ENCODE measurements at places on chromosomes 16 and 17.

DNA sequence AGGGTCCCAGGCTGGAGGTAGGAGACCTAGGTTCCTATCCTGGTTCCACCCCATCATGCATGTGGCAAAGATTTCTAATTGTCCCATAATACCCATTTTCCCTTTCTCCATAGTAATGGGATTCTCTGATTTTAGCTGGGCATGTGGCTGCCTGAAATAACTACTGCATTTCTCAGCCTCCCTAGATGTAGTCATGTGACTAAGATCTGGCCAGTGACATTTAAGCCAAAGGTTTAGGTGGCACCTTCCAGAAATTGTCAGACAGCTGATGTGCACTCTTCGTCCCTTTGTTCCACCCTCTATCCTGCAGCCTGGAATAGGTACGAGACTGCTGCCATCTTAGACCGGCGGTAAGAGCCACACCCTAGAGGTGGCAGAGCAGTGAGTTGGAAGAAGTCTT lies 8.2 kb downstream of the NXPH3 start:
- DNase-seq = no peak

DNA sequence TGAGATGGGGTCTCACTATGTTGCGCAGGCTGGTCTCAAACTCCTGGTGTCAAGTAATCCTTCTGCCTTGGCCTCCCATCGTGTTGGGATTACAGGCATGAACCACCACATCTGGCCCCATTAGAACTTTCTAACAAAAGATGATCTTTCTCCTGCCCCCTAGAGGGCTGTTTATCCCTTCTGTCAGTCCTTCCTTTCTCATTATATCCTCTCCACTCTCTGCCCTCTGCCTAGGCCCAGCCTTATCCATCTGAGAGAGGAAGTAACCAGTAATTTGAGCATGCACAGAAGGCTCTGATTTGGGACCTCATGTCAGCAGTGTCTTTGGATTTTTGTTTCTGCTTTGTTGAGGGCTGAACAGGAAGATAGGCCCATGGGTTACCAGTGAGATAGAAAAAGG lies 4.4 kb upstream of the DHX40 start:
- DNase-seq = peak; percentile 17

DNA sequence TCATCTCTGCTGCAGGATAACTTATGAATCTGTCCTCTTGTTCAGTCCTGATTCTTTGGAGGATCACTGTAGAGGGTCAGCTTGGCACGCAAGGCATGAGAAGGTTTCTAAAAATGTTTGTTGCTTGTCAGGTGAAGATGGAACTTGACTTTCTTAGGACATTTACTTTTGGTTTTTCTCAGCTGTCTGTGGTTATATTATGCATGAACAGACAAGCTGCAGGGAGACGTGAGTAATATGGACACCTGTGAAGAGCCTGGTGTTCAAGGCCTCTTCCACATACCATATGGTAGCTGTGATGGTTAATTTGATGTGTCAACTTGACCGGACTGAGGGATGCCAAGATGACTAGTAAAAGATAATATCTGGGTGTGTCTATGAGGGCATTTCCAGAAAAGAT lies 270.2 kb upstream of the CPHXL start:
- no peak for DNase-seq

DNA sequence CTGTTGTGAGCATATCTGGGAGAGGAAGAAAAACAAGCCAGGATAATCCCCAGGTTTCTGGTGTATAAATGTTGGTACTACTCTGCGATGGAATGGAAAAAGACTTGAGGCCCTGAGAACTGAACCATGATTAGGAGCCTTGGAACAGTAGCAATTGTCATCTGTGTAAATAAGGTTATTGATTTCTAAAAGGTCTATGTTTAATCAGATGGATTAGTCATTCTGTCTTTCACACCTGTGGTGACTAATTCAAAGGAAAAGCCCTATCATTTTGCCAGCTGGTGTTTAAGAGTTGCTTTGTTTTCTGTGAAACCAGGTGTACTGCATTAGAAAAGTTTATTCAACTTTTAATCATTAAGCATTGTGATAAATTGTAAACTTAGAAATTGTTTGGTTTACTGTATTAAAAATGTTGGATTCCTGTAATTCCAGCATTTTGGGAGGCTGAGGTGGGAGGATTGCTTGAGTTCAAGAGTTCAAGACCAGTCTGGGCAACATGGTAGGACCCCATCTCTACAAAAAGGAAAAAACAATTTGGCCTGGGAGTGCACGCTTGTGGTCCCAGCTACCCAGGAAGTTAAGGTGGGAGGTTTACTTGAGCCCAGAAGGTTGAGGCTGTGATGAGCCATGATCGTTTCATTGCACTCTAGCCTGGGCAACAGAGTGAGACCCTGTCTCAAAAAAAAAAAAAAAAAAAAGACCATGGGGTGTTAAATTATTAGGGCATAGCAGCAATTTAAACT lies 29.0 kb upstream of the KPNB1 start:
- DNase-seq = no peak

DNA sequence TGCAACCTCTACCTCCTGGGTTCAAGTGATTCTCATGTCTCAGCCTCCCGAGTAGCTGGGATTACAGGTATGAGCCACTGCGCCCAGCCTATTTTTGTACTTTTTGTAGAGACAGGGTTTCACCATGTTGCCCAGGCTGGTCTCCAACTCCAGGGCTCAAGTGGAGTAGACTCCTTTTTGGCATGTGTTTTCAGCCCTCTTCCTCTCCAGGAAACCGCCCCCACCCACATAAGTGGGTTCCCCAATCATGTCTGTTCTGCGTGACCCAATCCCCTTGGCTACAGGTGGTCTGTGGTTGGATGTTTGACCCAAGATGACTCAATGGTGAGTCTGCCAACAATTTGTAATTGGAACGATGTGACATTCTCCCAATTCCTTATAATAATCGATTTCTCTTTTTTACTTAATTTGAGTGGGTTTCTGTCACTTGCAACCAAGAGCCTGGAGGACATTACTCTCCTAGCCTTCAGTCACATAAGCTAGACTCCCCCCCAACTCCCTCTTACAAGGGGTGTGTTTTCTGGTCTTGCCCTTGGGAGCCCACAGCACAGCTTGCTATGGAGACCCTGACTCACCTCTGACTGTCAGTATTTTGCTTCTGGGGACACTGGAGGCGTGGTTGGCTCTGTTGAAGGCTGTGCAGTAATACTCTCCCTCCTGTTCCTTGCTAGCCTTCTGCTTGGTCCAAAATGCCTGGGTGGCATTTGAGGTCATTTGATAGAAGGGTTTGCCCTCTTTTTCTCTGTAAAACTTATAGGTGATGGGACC lies 34.9 kb downstream of the PECAM1 start:
- DNase-seq = no peak

DNA sequence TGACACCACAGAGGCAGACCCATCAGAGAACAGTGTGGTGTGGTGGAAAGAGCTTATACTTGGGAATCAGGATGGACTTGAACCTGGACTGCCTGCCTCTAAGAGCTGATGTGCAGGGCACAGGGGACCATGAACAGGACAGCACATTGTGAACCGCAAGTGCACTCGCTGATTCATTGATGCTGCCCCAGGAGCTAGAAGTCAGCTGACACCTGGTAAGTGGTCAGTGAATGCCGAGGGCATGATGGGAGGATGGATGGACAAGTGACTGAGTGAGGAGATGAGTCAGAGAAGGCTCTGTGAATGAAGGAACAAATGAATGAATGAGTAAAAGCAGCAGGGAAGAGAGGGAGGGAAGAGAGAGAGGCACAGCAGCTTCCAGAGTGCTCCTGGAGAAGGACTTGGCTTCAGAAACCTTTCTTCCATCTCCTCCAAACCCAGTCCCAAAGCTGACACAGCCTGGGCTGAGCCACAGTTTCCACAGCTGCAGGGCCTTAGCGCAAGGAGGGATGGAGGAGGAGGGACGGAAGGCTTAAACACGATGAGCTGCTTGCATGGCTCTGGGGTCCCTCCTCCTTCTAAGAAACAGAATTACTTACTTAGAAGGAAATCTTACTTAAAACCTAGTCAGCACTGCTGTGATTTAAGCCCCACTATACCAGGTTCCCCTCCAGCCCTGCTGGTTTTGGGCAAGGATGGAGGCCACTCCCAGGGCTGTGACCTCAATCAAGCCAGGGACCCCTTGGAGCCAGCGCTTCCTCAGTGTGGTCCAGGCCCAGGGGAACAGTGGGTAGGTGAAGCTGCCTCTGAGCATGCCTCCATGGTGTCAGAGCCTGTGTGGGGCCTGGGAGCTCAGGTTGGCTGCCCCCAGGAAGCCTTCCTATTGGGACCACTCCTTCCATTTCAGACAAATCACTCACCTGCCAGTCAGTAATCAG lies 184.6 kb downstream of the TMEM132E start:
- no peak for DNase-seq

DNA sequence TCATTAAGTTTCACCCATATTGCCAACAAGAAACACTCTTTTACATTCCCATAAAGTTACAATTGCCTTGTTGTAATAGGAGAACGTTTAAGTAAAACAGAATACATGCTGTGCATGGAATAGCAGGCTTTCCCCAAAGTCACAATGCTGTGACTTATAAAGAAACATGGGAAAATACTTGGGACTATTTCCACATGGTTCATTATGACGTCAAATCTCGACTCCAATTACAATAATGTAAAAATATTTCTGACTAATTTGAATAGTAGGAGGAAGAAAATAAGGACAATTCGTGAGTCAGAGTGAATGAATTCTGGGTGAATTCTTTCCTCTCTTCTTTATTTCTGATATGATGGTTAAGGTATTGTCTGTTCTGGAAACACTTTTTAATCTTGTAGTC lies 52.8 kb downstream of the CDH11 start:
- DNase-seq = no peak

DNA sequence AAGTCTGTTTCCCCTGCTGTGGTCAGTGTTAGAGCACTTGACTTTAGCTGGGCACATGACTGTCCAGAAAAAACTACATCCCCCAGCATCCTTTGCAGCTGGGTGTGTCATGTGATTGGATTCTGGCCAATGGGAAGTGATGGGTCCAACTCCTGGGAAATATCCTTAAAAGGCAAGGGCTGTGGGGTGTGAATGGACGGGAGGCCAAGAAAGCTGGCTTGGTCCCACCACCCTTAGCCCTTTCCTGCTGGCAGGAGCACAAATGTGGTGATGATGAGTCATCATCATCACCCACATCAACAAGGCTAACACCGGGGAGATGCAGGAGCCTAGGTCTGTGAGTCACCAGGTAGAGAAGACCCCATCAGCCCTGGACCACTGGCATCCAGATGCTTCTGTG lies 341.7 kb downstream of the C16orf95 start:
- peak; percentile 69 for DNase-seq

DNA sequence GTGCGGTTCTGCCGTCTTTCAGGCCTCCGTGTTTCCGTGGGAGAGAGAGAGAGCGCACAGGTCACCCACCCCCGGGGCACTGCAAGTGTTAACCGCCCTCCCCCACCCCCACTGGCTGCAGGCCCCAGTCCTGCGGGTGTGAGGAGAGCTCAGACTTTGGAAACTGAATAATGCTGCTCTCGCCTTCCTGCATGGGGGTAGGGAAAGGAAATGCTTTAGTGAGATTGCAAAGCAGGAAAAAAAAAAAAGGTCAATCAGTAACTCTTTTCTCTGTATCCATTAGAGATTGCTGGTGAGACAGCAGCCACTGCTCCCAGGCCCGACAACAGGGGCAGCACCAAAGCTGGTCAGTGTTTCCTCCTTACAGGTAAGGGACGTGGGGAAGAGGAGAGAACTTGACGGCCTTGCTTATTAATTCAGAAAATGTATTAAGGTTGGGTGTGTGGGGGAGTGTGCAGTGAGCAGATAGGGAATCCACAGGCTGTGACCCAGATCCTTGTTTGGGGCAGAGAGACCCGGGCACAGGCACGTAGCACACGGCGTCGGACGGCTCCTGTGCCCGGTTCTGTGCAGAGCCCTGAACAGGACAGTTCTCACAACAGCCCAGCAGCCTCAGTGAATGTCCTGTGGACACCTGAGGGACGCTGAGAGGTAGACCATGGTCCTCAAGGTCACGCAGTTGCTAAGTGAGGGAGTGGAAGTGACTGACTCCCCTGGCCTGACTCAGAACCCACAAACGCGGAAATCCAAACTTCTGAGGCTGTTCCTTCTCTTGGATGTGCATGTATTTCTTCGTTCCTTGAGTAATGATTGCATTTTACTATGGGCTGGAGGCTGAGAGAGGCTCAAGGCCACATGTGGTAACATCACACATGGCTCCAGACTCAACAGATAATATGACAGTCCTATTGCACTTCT lies 156.5 kb downstream of the FOXL1 start:
- no peak for DNase-seq

DNA sequence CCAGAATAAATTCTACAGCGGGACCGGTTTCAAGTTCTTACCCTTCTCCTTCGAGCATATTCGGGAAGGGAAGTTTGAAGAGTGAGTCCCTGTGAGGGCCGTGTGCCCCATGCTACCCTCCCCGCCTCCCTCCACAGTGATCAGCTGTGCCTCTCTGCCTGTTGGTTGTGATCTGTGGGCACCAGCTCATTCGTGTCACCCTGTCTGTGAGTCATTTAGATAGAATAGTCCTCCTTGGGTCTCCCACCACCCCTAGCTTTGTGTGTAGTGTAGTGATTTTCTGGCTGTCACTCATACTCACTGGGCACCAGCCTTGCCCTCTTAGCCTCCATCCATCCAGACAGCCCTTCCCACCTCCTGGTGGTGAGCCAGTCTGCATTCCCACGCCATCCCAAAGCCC lies 15.0 kb upstream of the NAGLU start:
- no peak for DNase-seq

DNA sequence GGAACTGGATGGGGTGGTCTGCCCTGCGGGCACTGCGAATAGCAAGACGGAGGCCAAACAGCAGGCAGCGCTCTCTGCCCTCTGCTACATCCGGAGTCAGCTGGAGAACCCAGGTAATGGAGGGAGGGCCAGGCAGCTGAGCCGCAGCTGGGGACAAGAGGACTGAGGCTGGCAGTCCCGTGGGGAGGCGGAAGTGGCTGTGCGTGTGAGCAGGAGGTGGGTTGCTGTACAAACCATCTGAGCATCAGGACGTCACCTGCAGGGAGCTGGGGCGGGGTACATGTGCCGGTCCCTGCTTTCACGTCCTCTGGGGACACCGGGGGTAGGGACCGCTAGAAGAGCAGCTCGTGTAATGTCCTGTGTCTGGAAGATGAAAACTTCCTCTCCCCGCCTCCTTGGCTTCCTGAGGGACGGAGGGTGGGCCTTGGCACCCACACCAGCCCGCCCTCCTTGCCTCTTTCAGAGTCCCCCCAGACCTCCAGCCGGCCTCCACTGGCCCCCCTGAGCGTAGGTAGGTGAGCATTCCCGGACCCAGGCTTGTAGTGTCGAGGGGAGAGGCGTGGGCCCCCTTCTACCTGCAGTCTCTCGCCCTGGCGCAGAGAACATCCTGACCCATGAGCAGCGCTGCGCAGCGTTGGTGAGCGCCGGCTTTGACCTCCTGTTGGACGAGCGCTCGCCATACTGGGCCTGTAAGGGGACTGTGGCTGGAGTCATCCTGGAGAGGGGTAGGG lies 3.7 kb downstream of the ADAD2 start:
- DNase-seq = no peak
